ENCODE measurements at places on chromosomes 13 and 19. TPM values are rescaled to one million over a fixed set of nuclear protein-coding genes. Genes with fewer than 3 reads are reported as not detected.

Gene SPTBN4
- total RNA-seq = 0.77 TPM

Gene PROZ
- total RNA-seq = not detected

Gene MISP3
- 0.19 TPM for total RNA-seq

Gene ELANE
- not detected for total RNA-seq

Gene KCNN4
- total RNA-seq = 4.5 TPM

Gene MUC16
- not detected for total RNA-seq

Gene C13orf42
- not detected for total RNA-seq

Gene CYP4F3
- not detected for total RNA-seq

Measured in regular cardiac myocyte (primary cell).